ENCODE measurements at places on chromosomes 2 and 18.

- no peak for DNase-seq
Measured at GRCh38 chr2:239523954-239524330, 123.1 kb upstream of the HDAC4 start.

DNA sequence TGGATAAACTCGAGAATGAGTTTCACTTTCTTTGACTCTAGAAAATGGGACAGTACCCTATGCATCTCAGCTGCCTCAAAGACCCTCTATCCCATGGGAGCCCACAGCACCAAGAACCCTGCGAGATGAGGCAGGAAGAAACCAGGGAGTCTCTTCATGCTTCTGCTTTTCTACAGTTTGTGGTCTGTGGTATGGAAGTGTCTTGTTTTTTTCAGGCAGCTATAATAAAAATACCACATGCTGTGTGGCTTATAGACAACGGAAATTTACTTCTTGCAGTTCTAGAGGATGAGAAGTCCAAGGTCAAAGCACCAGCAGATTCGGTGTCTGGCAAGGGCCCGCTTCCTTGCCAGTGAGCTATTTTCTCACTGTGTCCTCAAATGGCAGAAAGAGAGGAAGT is 257.9 kb downstream of the SUCLG1 start:
- DNase-seq: no peak

DNA sequence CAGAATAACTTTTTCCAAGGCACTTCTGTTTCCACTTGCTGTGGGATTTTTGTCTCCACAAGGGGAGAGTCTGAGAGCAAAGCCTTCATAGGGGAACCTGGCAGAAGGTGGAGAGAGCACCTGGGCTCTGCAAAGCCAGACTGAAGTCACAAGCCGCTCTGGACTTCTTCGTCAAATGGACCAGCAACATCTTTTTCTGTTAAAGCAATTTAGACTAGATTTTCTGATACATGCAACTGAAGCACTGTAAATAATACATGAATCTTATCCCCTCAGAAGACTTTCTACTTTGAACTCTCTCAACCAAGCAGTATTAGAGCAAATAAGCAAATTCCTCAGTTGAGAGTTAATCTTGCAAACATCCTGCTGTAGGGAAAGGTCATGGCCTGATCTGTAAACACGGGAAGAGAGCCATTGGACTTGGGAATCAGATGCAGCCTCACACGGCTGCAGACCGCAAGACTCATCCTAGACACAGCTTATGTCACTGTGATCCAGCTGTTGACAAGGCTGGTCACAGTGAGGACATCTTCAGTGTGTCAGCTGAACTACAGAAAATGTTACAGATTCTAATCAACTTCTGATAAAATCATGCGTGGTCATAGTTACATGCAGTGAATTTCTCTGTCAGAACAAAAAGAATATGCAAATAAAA is 3.2 kb downstream of the SH3YL1 start:
- no peak for DNase-seq

DNA sequence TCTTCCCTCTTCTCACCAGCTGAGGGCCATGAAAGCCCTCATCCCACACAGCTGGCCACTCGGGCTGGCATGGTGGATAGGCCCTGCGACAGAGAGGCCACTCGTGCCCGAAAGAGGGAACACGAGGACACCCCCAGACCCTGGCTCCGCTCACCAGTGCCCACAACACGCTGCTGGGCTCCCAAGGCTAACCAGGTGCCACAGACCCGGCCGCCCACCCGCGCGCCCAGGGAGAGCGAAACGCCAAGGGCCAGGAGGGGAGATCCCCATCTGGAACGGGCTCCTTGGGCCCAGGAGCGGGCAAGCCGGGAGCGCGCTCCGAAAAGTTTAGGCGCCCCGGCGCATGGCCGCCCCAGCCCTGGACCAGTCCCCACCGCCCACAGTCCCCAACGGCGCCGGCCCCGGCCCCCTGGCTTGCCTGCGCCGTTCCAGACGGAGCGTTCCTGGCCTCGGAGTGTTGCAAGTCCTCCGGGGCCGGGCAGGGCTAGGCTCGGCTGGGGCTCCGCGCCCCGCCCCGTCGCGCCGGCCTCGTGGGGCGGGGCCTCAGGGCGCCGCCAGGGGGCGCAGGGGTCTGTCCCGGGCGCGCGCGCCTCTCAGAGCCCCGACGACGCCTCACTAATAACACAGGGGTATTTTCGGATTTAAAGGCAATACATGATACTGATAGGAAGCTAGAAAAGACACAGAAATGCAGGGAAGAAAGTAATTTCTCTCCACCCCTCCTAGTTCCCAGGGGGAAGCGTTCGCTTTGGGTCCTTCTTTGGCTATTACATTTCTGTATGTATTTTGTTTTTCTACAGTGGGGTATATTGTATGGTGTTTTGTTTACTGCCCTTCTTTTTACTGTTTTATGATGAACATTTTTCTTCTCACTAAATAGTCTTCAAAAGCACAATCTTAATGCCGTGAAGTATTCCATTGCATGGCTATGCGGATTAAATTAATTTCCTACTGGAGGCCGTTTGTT is at the start of gene TMBIM1:
TSS of gene TMBIM1 (minus strand) at position 456 of the 967 bp plus-strand sequence. CDS start 10,362 bp downstream, outside the sequence.
- DNase-seq: peak; percentile 61

DNA sequence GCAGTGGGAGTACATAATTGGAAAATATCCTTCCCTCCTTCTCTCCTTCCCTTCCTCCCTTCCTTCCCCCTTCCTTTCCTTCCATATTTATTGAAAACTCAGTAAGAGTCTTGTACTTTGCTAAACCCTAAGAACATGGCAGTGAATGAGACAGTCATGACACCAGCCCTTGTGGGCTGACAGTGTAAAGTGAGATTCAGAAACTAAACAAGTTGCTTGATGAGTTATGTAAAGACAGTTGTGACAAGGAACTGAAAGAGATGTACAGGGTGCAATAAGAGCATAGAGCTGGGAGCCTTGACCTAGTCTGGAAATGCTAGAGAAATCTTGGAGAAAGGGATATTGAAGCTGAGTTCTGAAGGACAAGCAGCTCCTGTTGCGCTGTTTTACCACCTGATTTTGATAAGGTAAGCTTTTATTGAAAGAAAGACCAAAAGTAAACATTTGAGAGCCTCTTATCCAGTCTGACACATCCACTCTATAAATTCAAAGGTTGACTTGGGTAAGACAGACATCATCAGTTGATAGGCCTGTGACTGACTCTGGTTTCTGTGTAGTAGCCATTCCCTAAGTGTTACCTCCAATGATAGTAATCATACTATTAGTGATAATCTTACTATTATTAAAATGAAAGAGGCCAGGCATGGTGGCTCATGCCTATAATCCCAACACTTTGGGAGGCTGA is 66.5 kb upstream of the SKOR2 start:
- no peak for DNase-seq

GRCh38 chr18:3059272-3059671 is 46.3 kb upstream of the LPIN2 start:
- no peak for DNase-seq

- no peak for DNase-seq
Measured at GRCh38 chr2:20604951-20605381, 45.9 kb downstream of the HS1BP3 start.

DNA sequence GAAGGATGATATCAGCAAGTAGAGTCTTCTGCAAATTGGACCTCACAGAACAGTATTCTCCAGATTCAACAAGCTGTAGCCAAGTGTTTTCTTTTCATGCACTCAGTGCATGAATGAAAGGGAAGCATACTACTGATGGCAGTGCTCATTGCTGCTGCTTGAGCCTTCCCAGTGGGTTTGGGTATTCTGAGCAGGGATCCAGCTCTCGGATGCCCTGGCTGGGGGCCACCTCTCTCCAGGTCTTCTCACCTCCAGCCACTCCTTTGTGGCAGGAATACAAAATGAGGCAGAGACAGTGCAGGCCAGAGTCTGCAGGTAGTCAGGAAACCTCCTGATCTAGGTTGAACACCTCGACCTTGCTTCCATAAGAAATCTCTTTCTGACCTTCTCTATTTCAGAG is 390.4 kb upstream of the CELF4 start:
- DNase-seq: no peak

GRCh38 chr18:23498877-23499276 is 4.4 kb upstream of the RMC1 start:
- DNase-seq: peak; percentile 55

GRCh38 chr18:24629921-24630320 is 169.5 kb downstream of the HRH4 start:
- DNase-seq: no peak

DNA sequence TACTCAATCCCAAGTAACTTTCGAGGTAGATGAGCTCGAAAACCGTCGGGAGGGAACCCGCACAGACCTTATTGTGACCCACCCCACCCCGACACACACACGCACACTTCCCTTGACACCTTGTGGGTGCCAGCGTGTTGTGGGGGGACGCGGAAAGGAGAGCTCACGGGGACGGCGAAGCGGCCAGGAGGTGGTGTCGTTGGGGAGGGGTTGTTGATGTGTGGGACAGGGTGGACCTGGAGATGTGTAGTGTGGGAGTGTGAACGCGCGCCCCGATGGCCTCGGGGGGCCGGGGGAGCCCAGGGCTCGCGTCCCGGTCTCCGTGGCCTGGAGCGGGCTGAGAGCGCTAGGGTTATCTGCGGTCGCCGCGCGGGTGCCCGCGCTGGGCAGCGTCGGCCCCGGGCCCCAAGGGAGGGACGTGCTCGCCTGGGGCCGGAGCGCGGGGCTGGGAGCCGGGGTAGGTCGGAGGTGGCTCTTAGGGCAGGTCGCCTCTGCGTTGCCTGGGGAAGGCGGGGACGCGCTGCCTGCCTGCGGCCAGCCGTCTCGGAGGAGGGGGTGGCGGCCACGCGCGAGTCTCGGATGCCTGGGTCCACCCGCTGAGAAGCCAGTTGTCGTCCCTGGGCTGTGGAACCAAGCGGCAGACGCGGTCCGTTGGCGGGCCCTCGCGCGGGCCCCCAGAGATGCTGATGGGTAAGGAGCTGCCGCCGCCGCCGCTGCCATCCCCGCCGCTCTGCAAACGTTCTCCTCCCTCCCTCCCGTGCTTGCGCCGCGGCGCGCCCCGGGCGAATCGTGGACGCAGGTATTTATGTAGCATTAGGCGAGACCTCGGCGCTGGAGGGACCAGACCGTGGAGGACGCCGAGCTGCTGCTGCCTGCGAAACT is 1.6 kb downstream of the KLHL29 start:
- no peak for DNase-seq

- DNase-seq: no peak
Measured at GRCh38 chr2:1622521-1623200, 121.7 kb downstream of the PXDN start.
